Activated CD4-positive, alpha-beta T cell treated with anti-CD3 and anti-CD28 coated beads, Interleukin-2, amount 10 ng/mL, durations not matched to agents 24 days and 14 days (primary cell): ENCODE measurements at places on chromosomes 1 and 21.

DNA sequence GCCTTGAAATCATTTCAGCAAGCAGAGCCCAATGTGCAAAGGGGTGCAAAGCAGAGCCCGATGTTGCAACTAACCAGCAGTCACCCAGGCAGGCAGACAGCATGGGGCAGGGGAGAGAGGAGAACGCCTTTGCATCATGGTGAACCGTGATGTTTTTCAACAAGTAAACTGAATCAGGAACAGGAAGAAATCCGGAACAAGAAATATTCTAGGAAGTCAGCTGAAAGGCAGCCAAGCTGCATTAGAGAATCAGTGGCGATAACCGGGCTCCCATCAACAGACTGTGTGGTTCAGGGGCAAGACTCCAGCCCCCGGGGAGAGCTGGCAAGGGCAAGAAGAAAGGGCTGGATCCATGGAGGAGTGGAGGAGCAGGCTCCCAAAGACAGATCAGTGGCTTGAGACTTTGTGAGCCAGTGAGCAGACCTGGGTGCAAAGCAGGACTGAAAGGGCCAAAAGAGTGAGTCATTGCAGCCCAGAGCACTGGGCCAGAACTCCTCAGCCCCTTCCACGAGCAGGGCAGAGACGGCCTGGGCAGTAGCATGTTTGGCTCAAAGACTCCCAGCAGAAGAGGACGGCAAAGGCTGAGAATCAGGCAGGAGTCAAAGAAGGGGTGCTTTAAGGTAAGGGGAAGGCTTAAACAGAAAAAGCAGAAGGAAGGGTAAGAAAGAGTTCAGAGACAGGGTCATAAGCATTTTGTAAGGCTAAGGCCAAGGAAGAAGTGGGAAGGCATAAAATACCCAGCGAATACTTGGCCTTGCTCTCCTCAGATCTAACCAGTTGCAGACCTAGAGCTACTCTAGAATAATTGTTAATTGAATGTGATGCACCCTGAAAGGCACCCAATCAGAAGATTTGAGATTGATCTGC is 155.0 kb downstream of the SETD4 start:
- no peak overlapping the region for H3K27ac ChIP-seq
- no peaks in the 10 kb centered on the region for H3K4me1 ChIP-seq
- DNase-seq = no peak
- no peaks in the 10 kb centered on the region for H3K36me3 ChIP-seq

GRCh38 chr1:206769304-206769731 is 1.3 kb upstream of the IL19 start:
- H3K27me3 ChIP-seq = peaks cover 36% of the 10 kb centered on the region
- peak overlapping the region; percentile 66 for H3K4me3 ChIP-seq
- peaks cover 65% of the 10 kb centered on the region for H3K4me1 ChIP-seq
- DNase-seq = peak; percentile 91
- H3K36me3 ChIP-seq = peaks cover 3% of the 10 kb centered on the region
- peak overlapping the region; percentile 74 for H3K27ac ChIP-seq

- no peaks in the 10 kb centered on the region for H3K27me3 ChIP-seq
- no peaks in the 10 kb centered on the region for H3K4me1 ChIP-seq
Observed at GRCh38 chr1:204228896-204229295, 15.1 kb upstream of the GOLT1A start.

- no peaks in the 10 kb centered on the region for H3K4me1 ChIP-seq
- H3K27me3 ChIP-seq = peaks cover 8% of the 10 kb centered on the region
- H3K36me3 ChIP-seq = no peaks in the 10 kb centered on the region
- H3K4me3 ChIP-seq = no peak overlapping the region
- DNase-seq = no peak
Observed at GRCh38 chr1:201682964-201683363, 144.0 kb downstream of the NAV1 start.

DNA sequence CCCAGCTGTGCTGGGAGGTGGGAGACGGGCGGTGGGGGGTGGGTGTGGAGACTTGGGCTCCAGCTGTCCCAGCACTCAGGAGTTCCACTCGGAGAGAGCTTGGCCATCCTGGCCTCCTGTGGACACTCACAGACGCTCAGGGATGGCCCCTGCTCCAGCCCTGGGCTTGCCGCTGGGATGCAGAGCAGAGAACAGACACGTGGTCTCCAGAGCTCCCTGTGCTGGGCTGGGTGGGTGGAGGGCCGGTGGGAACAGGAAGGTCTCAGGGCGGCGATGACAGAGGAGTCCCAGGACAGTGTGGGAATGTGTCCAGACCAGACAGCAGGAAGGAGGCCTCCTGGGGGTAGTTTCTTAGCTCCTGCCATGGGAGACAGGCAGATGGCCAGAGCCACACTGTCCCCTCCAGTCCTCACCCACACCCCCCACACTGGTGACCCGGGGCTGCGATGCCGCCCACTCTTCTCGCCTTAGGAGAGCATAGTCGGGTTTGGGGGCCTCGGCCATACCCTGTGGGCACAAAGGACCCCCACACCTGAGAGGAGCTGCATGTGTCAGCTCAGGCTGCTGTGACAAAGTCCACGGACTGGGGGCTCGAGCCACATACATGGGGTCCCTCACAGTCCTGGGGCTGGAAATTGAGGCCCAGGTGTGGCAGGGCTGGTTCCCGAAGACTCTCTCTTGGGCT is 2.0 kb downstream of the KRTAP10-9 start:
- peaks cover 6% of the 10 kb centered on the region for H3K27me3 ChIP-seq
- peaks cover 6% of the 10 kb centered on the region for H3K4me1 ChIP-seq
- H3K4me3 ChIP-seq = no peak overlapping the region
- H3K36me3 ChIP-seq = peaks cover 20% of the 10 kb centered on the region
- no peak overlapping the region for H3K27ac ChIP-seq
- DNase-seq = no peak

DNA sequence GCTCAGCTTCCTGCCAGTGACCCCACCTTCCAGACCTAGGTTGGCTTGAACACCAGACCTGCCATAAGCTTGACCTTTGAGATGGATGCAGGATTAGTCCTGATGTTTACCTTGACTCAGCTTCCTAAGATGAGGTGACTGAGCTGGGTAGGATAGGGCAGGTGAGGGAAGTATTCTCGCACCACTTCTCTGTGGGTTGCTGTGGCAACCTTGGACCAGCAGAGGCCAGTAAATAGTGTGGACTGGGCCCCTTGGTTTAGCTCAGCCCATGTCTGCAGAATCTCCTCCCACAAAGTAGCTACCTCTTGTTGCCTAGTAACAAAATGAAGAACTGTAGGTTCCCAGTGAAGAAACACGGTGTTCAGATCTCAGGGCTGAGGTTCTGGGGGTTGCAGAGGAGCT is 8.4 kb downstream of the RPS6KA1 start:
- H3K27ac ChIP-seq = peak overlapping the region; percentile 77
- peaks cover 21% of the 10 kb centered on the region for H3K36me3 ChIP-seq

- no peak overlapping the region for H3K27ac ChIP-seq
- no peaks in the 10 kb centered on the region for H3K27me3 ChIP-seq
- no peak overlapping the region for H3K4me3 ChIP-seq
- no peaks in the 10 kb centered on the region for H3K4me1 ChIP-seq
Observed at GRCh38 chr21:29704719-29705118, 235.1 kb downstream of the GRIK1 start.

GRCh38 chr1:117851687-117852086 is 77.7 kb downstream of the GDAP2 start:
- no peaks in the 10 kb centered on the region for H3K4me1 ChIP-seq
- H3K36me3 ChIP-seq = no peaks in the 10 kb centered on the region
- H3K4me3 ChIP-seq = no peak overlapping the region

DNA sequence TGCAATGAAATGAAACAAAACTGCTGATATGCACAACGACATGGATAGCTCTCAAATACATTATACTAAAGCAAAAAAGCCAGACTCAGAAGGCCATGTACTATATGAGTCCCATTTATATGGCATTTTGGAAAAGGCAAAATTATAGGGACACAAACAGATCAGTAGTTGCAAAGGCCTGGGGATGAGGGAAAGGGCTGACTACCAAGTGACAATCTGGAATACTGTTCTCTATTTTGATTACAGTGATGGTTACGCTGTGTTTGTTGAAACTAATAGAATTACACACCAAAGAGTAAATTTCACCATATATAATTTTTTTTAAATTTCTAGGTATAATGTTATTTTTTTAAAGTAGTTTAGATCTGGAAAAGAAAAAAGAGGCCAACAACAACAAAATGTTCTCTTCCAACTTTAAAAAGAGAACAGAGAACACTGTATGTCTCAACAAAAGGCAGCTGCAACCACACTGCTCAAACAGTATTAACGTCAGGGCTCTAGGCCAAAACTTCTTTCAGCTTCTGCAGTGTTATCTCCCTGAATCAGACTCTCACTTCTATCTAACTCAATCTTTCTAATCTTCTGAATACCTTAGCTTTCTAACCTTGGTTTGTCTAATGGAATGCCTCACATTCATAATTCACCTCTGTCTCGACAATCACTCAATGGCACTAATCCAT is 75.8 kb downstream of the FOXJ3 start:
- peaks cover 24% of the 10 kb centered on the region for H3K36me3 ChIP-seq
- H3K27ac ChIP-seq = no peak overlapping the region
- H3K4me3 ChIP-seq = no peak overlapping the region
- DNase-seq = no peak

DNA sequence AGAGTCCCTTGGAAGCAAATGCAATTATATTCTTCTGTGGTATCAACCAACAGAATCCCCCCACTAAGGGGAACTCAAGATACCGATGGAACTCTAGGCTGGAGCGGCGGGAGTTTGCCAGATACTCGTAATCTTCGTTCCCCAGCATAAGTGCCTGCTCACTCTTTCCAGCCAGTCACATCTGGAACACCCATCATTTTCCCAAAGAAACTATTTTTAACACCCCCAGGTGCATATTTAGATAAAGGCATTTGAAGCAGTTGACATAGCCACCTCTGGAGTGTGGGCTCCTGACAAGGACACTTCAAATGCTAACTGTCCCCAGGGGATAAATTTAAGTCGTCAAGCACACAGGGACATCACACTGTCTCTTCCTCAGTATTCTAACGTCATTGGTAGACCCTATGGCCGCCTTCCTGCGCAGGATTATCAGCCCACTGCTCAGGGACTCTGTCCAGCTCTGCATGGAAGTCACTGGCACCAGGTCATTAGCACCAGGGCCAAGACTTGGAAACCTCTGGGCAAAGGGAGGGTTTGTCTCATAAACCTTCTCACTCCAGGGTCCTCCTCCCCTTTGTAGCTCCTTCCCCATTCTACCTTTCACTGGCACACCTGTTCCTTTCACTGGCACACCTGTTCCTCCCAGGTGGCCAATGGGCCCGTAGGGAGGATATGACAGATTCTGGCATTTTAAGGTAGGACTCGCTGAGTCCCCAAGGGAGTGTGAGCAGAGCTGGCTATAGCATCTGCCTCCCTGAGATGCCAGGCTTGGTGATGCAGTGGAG is 48.8 kb downstream of the H3-3A start:
- peaks cover 24% of the 10 kb centered on the region for H3K4me1 ChIP-seq
- peak overlapping the region; percentile 67 for H3K4me3 ChIP-seq
- peak overlapping the region; percentile 76 for H3K27ac ChIP-seq
- H3K27me3 ChIP-seq = peaks cover 6% of the 10 kb centered on the region

GRCh38 chr1:165452336-165453130 is 7.6 kb upstream of the RXRG start:
- no peaks in the 10 kb centered on the region for H3K4me1 ChIP-seq
- no peaks in the 10 kb centered on the region for H3K36me3 ChIP-seq
- H3K4me3 ChIP-seq = no peak overlapping the region
- H3K27ac ChIP-seq = no peak overlapping the region
- no peak for DNase-seq

DNA sequence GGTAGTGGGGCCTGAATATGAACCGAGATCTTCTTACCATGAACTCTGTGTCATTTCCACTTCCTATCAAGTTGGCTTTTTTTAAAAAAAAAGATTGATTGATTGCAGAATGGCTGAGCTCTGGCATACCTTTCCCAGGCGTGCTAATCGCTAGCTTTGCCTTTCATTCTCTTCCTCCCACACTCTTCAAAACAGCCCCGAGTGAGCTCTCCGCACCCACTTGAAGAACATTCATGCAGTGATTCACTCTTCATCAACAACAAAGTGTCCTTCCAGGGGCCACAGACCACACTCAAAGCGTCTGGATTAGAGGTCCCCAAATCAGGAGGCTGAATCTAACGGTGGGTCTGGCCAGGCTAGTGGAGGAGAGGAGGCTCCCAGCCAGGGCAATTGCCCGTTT is 96.3 kb upstream of the GALNT2 start:
- H3K4me1 ChIP-seq = peaks cover 5% of the 10 kb centered on the region
- H3K4me3 ChIP-seq = no peak overlapping the region
- H3K27me3 ChIP-seq = peaks cover 24% of the 10 kb centered on the region
- no peak for DNase-seq
- H3K36me3 ChIP-seq = no peaks in the 10 kb centered on the region

- peaks cover 1% of the 10 kb centered on the region for H3K4me1 ChIP-seq
- H3K4me3 ChIP-seq = no peak overlapping the region
- no peaks in the 10 kb centered on the region for H3K36me3 ChIP-seq
- H3K27ac ChIP-seq = no peak overlapping the region
Observed at GRCh38 chr1:20099533-20099932, 19.8 kb downstream of the PLA2G2D start.

DNA sequence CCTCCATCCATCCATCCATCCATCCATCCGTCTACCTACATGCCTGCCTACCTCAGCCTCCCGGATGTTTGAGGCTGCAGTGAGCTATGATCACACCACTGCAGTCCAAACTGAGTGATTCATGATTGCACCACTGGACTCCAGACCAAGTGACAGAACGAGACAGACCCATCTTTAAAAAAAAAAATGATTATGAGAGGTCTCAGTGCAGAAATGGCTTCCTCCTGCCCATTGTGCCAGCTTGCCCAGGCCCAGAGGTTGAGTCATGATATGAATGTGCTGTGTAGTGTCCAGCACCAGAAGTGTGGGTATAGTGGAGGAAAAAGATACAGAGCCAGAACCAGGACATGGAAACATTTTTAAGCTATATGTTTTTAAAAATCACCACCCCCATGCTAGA is 149.9 kb downstream of the KIF26B start:
- no peak for DNase-seq
- H3K4me3 ChIP-seq = no peak overlapping the region
- no peaks in the 10 kb centered on the region for H3K36me3 ChIP-seq
- H3K27ac ChIP-seq = no peak overlapping the region

- peaks cover 61% of the 10 kb centered on the region for H3K27me3 ChIP-seq
- DNase-seq = no peak
- H3K4me3 ChIP-seq = peak overlapping the region; percentile 85
- no peaks in the 10 kb centered on the region for H3K36me3 ChIP-seq
Observed at GRCh38 chr1:83999316-83999819, 436 bp upstream of the TTLL7 start.

- no peaks in the 10 kb centered on the region for H3K27me3 ChIP-seq
- H3K36me3 ChIP-seq = no peaks in the 10 kb centered on the region
- no peaks in the 10 kb centered on the region for H3K4me1 ChIP-seq
- H3K4me3 ChIP-seq = no peak overlapping the region
- H3K27ac ChIP-seq = no peak overlapping the region
- no peak for DNase-seq
Observed at GRCh38 chr1:219294251-219294650, 120.6 kb downstream of the LYPLAL1 start.
